Astrocyte (in vitro differentiated cells and primary cell): ENCODE measurements at places on chromosomes 4 and X.

DNA sequence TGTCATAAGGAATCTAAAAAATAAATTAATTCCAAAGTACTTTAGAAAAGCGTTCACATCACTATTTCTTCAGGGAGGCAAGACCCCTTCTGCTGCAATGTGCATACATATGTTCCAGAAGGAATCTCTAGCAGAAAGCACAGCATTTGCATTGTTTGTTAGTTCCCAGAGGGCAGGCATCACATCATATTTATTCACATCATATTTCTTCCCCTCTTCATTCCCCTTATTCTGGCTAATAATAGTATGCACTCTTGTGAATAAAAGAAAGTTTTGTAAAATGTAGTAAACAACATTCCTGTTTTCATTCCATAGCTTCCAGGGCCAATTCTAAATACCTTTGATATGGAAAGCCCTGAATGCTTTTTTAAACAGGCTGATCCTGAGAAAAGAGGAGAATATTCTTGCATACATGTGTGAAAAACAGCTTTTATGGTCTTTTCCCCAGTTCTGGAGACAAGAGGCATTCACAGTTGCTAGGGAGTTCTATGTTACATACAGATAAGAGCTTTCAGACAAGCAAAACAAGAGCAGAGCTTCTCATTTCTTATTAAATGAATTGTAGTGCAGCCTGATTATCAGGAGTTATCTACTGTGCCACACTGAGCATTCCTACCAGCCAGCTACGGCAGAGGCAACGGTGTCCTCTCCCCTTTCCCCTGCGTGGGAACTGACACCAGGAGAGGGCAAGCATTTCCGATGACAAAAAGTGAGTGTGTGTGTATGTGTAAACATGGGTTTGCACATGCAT, 15.2 kb downstream of the GATB start:
- DNase-seq: peak; percentile 6

DNA sequence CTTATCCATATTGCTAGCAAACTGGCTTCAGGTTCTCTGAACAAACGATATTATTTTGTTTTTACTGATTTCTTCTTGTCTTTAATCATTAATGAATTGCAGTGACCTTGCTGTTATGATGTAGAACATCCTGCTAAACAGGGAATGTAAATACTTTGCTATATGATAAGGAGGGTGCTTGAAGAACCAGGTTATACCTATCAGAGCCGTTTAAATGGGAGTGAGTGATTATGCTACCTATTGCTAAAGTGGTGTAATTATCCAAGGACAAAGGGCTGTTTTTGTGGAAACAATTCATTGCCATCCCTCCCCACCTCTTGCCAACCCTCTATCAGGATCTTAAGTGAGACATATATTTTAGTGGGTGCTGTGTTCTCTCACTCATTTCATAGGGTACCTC, 788.9 kb downstream of the RPA4 start:
- DNase-seq: no peak

- DNase-seq: no peak
Observed at GRCh38 chr4:3708103-3708510, 58.1 kb upstream of the ADRA2C start.

DNA sequence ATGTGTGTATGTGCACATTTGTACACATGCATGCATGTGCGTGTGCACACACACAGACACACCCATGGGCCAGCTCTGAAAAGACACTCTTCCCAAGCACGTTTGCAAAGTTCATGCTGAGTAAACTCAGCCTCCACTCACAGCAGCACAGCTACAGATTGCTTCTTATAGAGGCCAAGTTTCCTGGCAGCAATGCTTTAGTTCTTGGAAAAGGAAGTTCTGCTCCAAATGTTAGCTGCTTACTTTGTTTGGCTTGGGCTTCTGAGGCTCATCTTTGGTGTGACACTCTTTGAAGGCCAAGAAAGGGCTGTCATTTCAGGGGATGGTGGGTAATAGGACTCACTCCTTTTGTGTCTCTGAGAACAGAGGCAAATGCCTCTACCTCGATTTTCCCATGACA, 6.6 kb downstream of the PLP1 start:
- DNase-seq: no peak
